Fibroblast of gingiva (primary cell): ENCODE measurements at places on chromosomes 5 and 9.

DNA sequence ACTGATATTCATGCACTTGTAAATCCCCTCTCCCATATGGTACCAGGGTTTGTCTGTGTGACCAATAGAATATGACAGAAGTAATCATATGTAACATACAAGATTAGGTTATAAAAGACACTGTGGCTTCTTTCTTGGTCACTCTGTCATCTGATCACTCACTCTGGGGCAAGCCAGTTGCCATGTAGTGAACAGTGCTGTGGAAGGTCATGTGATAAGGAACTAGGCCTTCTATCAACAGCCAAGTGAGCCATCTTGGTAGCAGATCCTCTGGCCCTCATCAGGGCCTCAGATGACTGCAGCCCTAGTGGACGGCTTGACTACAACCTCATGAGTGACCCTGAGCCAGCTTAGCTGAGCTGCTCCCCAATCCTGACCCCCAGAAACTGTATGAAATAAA, 30.0 kb upstream of the MATR3 start:
- DNase-seq: no peak

GRCh38 chr9:103898550-103898949, 195.6 kb upstream of the SMC2 start:
- DNase-seq: no peak

- DNase-seq: no peak
Observed at GRCh38 chr9:27534658-27535209, 5.1 kb upstream of the MOB3B start.

- DNase-seq: no peak
Observed at GRCh38 chr5:90142541-90142940, 267.0 kb downstream of the CETN3 start.

GRCh38 chr9:99403371-99403770, 181.3 kb downstream of the SEC61B start:
- DNase-seq: no peak

GRCh38 chr5:179824745-179825112, 4.0 kb downstream of the SQSTM1 start:
- no peak for DNase-seq

DNA sequence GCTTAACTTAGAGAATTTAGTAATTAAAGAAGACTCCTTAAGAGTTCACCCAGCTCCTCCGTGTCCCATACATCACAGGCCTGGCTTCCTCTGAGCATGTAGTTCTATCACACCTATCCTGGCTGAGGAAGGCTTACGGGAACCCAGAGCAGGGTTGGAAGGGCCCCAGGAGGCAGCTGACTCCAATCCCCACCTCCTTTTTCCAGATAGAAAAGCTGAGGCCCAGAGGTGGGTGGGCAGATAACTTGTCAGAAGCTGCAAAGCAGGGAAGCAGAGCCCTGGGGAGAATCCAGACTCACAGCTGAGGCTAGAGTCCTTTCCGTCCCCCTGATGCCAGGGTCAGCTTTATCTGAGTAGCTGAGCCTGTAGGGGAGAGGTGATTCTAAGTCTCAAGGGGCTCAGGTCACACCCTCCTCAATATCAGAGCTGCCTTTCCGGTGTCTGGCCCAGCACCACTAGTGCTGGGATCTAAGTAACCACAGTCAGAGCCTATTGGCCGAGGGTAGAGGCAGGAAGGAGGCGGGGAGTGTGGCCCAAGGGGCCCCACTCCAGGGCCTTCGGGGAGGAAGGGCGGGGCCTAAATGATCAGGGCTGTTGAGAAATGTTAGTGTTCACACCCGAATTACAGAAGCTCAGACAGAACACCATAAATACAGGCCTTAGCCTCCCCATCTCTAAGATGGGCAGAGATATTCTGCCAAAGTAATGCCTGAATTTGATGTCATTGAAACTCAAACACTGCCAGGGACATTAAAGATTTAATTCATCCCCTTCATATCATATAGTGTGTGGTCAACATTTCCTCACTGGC, 9.9 kb downstream of the CCDC69 start:
- peak; percentile 51 for DNase-seq

DNA sequence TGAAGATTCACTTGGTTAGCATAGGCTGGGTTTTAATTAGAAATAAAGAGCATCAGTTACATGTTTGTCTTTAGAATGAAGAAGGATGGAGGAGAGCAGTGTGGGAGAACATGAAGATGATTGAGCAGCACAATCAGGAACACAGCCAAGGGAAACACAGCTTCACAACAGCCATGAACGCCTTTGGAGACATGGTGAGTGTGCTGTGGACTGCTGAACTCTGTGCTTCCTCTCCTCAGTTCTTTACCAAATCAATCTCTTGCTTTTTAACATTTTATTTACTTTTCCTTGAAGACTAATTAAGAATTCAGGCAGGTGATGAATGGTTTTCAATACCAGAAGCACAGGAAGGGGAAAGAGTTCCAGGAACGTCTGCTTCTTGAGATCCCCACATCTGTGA, 38.2 kb upstream of the SPATA31E1 start:
- DNase-seq: no peak

GRCh38 chr5:71629950-71630349, 42.8 kb downstream of the MCCC2 start:
- DNase-seq: no peak

DNA sequence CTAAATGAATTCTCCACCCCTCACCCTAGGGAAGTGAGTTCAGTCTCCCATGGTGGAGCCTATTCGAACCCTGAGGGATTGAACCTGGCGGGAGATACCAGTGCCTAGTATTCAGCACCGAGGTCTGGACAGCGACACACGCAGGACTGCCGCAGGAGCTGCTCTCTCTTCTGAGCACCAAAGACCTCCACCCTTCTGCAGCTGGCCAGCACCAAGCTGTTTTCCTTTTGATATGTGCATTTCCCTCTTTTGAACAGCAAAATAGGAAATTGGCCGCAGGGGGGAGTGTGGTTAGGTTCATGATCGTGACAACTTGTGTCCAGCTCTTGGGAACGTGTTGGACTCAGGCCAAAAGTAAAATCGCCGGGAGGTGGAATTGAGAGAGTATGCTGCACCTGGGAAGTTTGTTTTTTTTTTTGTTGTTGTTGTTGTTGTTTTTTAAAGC, 1.2 kb upstream of the PCSK1 start:
- DNase-seq: peak; percentile 46

DNA sequence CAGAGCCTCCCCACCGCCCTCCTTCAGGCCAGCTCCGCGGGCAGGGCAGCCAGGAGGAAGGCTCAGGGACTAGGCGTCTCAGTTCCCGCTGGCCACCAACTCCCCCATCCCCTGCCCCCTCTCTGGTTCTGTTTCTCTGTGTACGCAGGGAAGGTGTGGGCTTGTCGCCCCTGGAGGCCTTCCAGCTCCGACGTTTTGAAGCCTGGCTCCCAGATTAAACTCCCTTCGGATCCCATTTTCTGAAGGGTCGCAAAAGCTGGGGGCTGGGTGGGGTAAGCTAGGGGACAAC, 346 bp downstream of the ATOX1 start:
- DNase-seq: no peak

GRCh38 chr5:126007841-126008240, 415.4 kb upstream of the GRAMD2B start:
- DNase-seq: peak; percentile 57

GRCh38 chr5:74409166-74409706, 231.3 kb downstream of the ENC1 start:
- no peak for DNase-seq

- DNase-seq: peak; percentile 8
Observed at GRCh38 chr5:153831973-153832372, 206.7 kb downstream of the FAM114A2 start.

DNA sequence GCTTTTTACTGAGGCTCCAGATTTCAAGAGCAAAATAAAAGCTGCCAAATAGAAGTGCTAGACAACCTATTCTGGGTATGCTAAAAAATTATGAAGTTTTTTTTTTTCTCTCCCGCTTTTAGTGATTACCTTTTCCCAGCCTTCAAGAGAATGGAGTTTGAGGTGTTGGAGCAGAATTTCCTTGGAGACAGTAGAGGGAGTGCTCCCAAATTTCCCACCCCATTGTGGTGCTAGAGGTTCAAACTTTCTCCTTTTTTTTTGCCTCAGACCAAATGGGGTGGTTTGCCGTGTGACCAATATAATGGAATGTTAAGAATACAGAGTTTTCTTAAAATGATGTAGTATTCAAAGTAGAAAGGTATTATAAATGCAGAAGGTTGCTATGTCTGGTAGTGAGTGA, 244.2 kb upstream of the RIOK2 start:
- no peak for DNase-seq
